Pulmonary artery endothelial cell (primary cell): ENCODE measurements at places on chromosomes 1 and 21.

GRCh38 chr1:46526013-46526690 lies 25.3 kb downstream of the KNCN start:
- no peak for DNase-seq

DNA sequence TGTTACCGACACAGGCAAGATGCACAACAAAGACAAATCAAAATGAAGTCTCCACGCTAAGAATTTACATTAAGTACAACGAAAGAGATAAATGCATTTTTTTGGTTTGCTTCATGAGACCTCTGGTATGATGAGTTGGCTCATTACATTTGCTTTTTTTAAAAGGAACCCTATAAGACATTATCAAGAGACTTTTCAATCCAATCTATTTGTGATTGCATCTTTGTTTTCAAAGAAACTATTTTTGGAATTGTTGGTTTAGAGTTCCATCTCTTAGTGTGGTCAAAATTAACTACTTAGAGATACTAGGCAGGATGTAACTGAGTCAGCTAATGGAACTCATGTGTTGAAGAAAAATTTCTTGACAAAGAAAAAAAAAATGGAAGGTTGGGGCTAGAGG lies 200.1 kb downstream of the ZC3H11B start:
- DNase-seq, result no peak

GRCh38 chr1:232951180-232951579 lies 769 bp downstream of the NTPCR start:
- DNase-seq, result no peak

DNA sequence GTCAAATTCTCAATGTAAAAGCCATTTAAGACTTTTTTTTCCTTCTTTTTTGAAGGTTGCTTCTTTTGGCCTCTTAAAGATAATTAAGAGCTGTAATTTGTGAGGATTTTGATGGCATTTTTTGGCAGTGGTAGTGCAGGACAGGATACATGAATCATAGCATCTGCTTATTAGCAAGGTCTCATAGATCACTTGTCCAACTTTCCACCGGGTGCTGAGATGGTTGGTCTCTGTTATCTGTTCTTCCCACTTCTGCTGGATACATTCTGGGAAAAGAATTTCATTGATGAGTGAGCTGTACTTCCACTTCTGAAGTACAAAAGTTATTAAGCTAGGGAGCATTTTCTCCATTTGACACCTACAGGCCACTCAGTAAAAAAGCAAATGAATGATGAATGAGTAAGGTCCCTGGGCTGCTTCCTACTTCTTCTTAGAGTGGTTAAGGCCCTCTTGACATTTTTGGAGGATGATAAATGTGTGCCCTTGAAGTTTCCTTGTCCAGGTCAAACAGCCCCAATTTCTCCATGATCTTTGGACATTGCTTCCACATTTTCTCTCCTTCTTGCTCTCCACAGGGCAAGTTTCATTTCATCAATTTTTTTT lies 100.6 kb downstream of the ROR1 start:
- DNase-seq, result no peak

GRCh38 chr1:245261786-245262185 lies 107.0 kb downstream of the KIF26B start:
- no peak for DNase-seq

DNA sequence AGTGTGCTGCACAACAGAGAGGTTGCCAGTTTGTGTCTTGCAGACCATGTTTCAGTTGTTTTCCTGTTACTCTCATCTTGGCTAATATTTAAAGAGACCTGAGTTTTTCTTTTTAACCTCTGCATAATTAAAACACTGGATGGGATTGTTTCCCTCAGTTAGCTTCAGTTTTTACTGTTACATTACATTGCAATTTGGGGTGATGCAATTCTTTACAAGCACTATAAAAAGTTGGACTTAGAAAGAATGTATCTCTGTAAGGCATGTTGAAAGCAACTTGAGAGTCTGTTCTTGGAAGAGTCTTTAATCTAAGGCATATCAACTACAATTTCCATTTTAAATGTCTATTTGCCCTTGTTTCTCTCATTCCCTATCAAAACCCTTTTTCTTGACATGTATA lies 99.1 kb downstream of the DNM3 start:
- DNase-seq, result no peak

DNA sequence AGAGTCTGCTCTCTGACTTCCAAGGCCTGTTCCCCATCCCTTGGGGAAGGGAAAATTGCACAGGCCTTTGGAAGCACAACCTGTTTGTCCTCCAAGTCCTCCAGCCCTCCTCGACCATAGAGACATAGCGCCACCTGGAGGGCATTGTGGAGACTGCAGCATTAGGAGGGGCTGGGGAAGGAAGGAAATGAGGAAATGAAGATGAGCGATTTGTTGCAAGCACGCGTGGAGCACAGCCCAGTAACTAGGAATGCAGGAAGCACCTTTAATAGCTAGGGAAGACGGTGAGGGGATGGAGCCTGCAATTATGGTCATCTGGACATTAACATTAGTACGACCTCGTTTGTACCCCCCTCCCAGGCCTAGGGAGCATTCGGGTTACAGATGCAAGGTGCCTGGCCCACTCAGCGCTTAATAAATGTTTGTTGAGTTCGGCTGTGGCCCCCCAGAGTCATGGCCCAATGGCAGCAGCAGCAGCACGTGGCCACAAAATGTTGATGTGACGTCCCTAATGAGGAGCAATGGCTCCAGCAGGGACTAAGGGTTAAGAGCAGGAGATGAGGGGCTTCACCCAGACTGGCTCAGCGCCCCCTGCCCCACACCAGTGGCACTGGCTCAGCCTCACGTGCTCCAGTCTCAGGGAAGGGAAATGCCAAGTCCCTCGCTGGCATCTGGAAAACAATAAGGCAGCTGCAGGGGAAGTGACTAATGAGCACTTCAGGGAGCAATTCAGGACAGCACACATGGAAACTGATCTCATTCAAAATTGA lies 8.0 kb upstream of the CAMK2N1 start:
- DNase-seq, result peak; percentile 82

GRCh38 chr1:75412616-75413015 lies 198.3 kb downstream of the SLC44A5 start:
- no peak for DNase-seq

- DNase-seq, result no peak
These were observed 11.2 kb downstream of the EPHA10 start for GRCh38 chr1:37753473-37754321.

GRCh38 chr1:1059494-1060280 lies 14.4 kb downstream of the RNF223 start:
- DNase-seq, result no peak

GRCh38 chr1:199295107-199295506 lies 656.3 kb downstream of the PTPRC start:
- no peak for DNase-seq

GRCh38 chr21:39918558-39918957 lies 51.3 kb downstream of the PCP4 start:
- no peak for DNase-seq

DNA sequence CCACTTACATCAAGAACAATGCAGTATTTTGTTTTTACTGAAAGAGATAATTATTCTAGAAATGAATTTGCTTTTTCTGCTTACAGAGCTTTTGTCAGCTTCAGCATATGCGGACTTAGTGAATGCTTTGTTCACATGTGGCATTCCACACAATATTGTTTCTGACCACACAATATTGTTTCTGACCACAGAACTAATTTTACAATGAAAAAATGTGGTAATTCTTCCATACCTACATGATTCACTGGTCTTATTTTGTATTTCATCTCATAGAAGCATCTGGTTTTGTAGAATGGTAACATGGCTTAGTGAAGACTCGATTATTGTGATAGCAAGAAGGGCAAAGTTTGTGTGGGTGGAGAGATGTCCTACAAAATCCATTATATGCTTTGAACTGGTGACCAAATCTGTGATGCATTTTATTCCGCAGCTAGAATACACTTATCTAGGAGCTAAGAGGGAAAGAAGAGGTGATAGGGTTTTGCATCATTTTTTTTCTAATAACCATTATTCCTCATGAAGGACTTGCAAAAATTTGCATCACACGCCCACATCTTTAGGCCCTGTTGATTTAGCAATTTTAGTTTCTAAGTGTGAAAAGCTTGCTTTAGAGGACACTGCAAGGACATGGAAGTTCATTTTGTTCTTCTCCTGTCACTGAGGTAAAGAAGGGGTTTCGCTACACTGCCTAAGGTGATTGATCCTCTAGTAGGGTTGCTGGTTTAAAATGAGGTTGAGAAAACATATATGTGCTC lies 75.3 kb downstream of the HLX start:
- no peak for DNase-seq

- no peak for DNase-seq
These were observed 61.4 kb downstream of the RNASEL start for GRCh38 chr1:182527680-182528079.

DNA sequence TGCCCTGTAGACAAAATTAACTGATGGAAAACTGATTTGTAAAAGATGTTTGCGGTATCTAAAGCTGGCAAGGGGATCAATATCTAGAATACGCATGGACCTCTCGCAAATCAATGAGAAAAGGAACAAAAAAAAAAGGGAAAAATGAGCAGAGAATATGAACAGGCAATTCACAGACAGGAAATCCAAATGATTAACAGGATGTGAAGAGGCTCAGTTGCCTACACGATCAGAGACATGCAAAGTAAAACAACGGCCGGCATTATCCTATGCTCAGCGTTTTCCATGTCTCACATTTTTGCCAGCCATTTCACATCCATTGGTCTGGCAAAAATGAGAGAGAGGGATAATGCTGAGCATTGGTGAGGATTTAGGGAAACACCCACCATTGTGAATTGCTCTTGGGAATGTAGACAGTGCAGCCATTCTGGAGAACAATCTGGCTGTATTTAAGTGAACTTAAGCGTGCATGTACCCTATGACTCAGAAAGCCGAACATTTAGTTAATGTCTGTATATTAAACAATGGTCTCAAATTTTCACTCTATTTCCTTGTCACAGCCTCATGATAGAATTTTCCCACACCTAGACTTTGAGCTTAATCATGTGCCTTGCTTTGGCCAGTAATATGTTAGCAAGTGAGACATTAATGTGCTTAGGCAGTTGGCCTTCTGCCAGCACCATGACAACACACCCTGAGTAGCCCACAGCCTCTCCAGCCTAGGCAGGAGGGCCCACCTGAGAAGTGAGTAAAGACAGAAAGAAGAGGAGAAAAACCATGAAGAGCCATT lies 61.0 kb upstream of the NBPF3 start:
- DNase-seq, result no peak

- no peak for DNase-seq
These were observed 491 bp upstream of the RAP1A start for GRCh38 chr1:111618961-111619634.

DNA sequence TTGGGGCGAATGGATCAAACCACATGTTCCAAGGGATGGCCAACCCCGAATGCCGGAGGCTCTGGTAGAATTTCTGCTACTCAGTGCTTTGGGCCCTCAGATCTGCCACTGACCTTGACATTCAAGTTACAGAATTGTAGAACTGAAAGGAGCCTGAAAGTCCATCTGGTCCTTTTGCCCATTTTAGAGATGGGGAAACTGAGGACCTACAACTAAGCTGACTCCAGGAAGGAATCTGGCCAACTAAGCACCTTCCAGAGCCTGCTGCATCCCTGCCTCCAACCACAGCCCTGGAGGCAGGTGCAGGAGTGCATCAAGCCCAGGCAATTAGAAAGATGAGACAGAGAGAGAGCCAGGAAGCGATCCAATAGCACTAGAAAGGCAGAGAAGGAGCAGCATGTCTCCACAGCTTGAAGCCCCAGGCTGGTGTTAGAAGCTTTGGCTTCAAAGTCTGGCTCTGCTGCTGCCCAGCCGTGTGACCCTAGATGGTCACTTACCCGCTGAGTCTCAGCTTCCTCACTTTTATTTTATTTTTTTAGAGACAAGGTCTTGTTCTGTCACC lies 1.3 kb upstream of the CTRC start:
- DNase-seq, result no peak

GRCh38 chr1:234906654-234907053 lies 222.0 kb downstream of the TOMM20 start:
- DNase-seq, result no peak
